ENCODE measurements at places on chromosomes 7 and 10.

DNA sequence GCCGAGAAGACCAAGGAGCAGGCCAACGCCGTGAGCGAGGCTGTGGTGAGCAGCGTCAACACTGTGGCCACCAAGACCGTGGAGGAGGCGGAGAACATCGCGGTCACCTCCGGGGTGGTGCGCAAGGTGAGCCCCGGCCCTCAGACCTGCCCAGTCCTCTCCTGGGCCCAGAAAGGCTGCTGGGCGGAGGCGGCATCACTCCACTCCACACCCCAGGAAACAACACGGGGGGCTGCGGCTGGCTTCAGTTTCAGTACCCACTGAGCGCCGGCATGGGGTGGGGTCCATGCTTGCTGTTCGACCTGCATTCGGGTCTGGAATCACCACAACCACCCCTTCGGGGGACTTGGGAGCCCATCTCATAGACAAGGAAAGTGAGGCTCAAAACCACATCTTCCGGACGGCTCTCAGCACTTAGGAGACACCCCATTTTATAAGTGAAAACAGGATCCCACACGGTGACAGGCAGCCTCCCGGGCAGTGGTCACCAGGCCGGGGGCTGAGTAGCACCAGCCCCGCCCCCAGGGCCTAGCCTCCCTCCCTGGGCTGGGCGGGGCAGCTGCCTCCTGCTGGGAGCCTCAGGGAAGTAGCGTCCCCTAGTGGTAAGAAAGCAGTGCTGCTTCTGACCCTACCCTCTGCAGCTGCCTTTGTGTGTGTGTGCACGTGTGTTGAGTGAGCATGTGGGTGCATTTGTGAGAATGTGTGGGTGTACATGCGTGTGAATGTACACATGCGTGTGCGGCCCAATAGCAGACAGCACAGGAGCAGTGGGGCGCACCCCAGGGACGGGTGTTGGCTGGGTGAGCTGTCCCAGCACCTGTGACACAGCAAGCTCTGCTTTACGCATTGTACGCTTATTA, 1.8 kb downstream of the SNCG start:
- DNase-seq, result peak; percentile 44

DNA sequence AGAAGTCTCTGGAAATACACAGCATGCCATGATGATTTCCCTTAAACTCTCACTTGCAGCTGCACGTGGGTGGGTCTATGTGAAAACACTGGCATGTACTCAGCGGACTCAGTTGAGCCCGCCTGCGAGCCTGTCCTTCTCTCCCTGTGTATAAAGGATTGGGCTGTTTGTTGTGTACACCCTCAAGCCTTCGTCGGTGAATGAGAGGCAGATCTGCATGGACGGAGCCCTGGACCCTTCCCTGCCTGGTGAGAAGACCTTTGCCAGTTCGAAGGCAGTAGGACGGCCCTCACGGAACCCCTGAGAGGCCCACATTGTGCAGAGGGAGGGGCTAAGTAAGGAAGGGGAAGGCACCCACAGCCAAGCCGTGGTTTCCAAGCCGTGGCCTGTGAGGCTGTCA, 121.2 kb downstream of the WDFY4 start:
- no peak for DNase-seq

DNA sequence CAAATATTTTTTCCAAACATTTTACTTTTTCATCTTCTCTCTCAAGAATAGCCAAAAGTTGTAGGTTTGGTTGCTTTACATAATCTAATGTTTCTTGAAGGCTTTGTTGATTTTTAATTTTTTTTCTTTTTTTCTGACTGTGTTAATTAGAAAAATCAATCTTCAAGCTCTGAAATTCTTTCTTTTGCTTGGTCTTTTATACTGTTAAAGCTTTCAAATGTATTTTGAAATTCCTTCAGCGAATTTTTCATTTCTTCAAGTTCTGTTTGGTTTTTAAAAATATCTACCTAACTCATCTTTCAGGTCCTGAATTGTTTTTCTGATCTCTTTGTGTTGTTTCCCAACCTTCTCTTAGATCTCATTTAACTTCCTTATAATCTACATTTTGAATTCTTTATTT, 109.3 kb downstream of the SLC25A40 start:
- no peak for DNase-seq

- no peak for DNase-seq
Observed at GRCh38 chr10:121579656-121580055, 18.6 kb downstream of the FGFR2 start.

DNA sequence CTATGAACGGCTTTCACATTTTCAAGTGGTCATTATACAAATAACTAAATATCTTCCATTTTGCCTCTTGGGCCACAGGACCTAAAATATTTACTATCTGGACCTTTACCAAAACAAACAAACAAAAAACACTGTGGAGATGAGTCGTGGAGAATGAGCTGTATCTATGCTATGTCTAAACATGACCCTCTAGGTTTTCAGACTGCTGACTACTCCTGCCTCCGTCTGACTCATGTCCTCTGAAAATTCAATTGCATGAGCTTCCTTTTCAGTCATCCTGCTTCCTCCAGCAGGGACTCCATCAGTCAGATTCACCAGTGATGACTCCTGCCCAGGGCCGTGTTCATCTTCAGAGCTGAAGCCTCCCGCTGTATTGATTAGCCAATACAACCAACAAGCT, 96.8 kb downstream of the COL28A1 start:
- peak; percentile 96 for DNase-seq
